Esophagus mucosa (tissue), 1 donor: ENCODE measurements at places on chromosomes 16 and 17. TPM values are rescaled to one million over a fixed set of nuclear protein-coding genes. Genes with fewer than 3 reads are reported as not detected.

Gene MRM3
- total RNA-seq: 12.6 TPM

Gene KRTAP1-1
- not detected for total RNA-seq

Gene HIC1
- 2.3 TPM for total RNA-seq

Gene TMC7
- total RNA-seq: 0.72 TPM

Gene LRRC37A
- total RNA-seq: 1.4 TPM

Gene GJC1
- 1.4 TPM for total RNA-seq

Gene CLEC18B
- 2.8 TPM for total RNA-seq

Gene WSCD1
- 0.24 TPM for total RNA-seq

Gene TLCD2
- total RNA-seq: 10.9 TPM

Gene ADAD2
- 1.1 TPM for total RNA-seq

GRCh38 chr16:67091906-67092566, 17.7 kb upstream of the PHAF1 start:
- ATAC-seq: no peak

- ATAC-seq: no peak
Measured at GRCh38 chr17:74172700-74173099, 30.8 kb upstream of the RPL38 start.

GRCh38 chr16:54750249-54750648, 180.4 kb upstream of the IRX5 start:
- ATAC-seq: no peak

DNA sequence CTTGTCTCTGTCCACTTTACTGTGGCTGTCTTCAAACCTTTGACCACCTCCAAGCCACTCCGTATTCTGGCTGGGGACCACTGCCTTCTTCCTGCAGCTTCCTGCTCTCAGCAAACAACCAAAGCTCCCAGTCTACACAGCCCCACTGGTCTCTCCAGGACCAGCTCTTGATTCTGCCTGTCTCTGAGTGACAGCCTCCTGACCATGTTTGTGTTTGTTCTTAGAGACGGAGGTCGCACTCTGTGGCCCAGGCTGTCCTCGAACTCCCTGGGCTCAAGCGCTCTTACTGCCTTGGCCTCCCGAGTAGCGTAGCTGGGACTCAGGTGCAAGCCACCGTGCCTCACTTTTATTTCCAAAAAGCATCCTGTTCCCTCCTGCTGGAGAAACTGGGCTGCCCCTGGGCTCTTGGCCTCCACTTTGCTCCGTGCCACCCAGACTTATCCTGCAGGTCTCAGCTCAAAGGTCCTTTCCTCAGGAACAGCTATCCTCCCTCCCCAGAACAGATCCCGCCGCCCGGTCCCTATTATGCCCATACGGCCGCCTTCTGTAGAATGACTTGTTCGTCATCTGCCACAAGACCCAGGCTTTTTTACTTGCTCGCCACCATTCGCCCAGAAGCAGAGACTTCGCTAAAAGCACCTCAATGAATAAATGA, 9.1 kb downstream of the MNT start:
- no peak for ATAC-seq

DNA sequence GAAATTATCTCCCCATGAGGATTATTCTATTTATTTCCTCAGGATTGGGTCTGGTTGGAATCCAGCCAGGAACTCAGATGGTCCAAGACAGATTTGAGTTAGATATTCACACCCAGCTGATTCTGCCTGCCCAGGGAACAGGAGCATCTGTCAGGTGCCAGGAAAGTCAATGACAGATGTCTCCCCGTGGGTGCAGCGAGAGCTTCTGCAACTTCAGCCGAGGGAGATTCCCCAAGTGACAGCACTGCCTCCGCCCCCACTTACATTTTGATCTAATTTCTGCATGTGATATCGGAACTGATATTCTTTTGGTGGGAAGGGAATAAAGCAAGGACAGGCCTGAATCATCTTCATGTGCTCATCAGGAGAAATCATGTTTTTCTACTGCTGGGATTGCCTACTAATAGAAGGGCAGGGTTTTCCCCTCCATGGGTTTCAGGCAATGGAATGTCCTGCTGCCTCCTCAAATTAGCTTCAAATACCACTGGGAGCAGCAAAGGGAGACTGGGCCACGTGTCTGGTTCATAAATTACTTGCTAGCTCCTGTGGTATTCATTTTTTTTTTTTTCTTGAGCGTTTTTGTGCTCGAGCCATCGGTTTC, 15.7 kb upstream of the DHX8 start:
- ATAC-seq: peak; percentile 3

GRCh38 chr16:24969071-24969470, 46.1 kb downstream of the ARHGAP17 start:
- ATAC-seq: no peak

DNA sequence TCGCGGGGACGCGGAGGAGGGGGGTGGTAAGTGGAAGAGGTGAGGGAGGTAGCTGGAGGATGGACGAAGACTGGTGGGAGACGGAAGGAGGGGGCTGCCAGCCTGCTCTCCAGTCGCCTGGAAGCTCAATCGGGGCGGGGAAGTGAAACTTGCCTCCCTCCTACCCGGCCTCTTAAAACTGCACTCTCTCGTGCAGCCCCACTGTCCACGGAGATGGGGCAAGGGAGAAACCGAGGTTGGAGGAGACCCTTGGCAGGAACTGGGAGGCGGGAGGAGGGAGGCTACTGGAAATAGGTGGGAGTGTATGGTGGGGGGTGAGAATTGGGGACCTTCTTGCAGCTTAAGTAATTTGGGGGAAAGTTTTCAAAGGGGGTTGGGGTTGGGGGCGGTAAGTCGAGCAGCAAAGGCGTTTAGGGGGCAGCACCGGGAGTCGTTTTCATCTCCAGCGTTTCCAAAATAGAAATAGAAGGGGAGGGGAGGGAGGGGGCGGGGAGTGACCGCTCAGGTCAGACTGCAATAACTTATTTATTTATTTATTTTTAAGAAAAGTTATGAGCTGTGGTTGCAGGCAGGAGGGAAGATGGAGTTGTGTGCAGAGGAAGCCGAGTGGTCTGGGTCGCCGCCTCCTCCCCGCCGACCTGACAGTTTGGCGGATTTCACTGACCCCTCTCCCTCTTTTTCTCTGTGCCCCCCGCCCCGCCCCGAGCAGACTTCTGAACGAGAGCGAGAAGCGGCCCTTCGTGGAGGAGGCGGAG, 1.4 kb downstream of the SOX9 start:
- no peak for ATAC-seq

- ATAC-seq: no peak
Measured at GRCh38 chr17:62059414-62059813, 5.7 kb downstream of the MED13 start.

DNA sequence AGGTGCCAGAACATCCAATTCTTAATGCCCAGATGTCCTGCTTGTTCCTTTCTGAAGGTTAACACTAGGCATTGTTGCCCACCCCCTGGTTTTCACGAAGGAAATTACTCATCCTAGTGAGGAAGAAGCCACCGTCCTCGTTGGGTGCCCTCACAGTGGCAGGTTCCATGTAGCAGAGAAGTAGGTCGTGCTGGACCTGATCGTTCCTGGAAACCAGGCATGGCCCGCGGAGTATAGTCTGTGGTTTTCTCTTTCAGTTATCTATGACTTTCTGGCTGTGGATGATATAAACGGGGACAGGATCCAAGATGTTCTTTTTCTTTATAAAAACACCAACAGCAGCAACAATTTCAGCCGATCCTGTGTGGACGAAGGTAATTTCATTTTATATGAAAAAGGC, 16.5 kb downstream of the RGS11 start:
- no peak for ATAC-seq

- no peak for ATAC-seq
Measured at GRCh38 chr16:85371948-85372347, 241.2 kb upstream of the GSE1 start.

DNA sequence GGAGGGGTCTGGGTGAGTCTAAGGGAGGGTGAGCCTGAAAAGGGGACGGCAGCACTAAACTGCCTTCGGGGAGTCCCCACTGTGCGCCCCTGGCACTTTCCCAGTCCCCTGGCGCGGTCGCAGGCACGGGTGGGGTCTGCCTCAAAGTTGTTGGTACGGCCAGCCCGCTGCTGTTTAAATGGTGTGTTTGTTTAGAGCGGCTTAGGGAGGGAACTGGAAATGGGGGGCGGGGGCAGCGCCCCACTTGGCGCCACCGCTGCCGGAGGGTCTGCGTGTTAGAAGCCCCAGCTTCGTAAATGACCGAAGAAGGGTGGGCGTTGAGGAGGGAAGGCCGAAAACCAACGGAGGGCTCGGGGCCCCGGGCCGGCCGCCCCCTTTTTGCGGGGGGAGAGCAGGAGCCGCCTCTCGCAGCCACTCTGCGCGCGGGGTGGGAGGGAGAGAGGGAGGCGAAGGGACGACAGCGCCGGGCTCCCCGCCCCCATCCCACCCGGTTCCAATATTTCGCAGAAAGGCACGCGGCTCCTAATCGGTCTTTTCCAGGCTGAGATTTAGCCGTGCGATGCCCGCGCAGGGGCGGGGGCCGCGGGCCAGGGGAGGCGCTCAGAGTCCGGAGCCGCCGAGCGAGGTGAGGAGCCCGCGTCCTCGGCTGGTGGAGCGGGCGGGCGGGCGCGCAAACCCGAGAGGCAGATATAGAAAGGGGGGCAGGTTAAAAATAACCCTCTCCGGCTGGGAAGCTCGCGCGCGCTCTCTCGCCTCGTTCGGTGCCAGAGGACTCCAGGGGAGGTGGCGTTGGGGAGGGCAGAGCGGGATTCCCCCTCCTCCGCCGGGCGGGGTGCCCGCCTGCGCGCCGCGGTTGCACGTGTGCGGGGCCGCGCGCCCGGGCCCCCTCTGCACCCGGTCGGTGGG, 54.9 kb downstream of the SREBF1 start:
- ATAC-seq: peak; percentile 41

- peak; percentile 27 for ATAC-seq
Measured at GRCh38 chr17:32927724-32928585, at the start of gene TMEM98. Gene TMEM98 (plus strand): TSS chr17:32928153. CDS start chr17:32931529, 3,376 bp downstream.

- peak; percentile 88 for ATAC-seq
Measured at GRCh38 chr16:59973966-59974365, 1239.8 kb upstream of the GOT2 start.

GRCh38 chr16:48235058-48235555, 9.0 kb upstream of the LONP2 start:
- peak; percentile 9 for ATAC-seq

GRCh38 chr17:27530764-27531391, 74.6 kb downstream of the KSR1 start:
- peak; percentile 64 for ATAC-seq

DNA sequence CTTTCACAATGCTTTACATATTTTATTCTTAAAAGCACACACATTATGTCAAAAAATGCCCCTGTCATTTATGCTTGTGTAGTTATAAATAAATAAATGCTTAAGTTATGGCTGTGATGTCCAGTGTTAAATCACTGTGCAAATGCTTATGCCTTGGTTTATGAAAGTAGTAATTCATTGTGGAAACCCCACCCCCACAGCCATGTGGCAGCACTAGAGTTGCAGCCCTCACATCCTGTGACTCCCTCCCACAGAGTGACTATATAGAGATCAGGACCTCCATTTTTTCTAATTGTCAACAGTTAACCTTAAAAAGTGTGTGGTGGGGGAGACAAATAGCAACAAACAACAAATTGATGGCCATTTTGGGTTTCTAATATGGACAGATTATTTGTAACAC, 2.4 kb downstream of the SKAP1 start:
- ATAC-seq: no peak

DNA sequence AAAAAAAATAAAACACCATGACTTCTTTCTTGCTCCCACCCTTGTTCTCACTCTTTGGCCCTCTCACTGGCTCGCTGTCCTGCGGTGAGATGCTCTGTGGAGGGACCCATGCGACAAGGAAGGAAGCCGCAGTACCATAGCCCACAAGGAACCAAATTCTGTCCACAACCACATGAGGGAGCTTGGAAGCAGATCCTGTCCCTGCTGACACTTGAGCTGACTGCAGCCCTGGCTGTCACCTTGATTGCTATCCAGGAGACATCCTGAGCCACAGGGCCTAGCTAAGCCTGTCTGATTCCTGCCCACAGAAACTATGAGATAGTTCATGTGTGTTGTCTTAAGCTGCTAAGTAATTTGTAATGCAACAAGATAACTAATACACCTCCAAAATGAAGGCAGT, 4.8 kb upstream of the MT2A start:
- no peak for ATAC-seq

GRCh38 chr17:45223539-45224528, 2.1 kb downstream of the FMNL1 start:
- ATAC-seq: no peak

DNA sequence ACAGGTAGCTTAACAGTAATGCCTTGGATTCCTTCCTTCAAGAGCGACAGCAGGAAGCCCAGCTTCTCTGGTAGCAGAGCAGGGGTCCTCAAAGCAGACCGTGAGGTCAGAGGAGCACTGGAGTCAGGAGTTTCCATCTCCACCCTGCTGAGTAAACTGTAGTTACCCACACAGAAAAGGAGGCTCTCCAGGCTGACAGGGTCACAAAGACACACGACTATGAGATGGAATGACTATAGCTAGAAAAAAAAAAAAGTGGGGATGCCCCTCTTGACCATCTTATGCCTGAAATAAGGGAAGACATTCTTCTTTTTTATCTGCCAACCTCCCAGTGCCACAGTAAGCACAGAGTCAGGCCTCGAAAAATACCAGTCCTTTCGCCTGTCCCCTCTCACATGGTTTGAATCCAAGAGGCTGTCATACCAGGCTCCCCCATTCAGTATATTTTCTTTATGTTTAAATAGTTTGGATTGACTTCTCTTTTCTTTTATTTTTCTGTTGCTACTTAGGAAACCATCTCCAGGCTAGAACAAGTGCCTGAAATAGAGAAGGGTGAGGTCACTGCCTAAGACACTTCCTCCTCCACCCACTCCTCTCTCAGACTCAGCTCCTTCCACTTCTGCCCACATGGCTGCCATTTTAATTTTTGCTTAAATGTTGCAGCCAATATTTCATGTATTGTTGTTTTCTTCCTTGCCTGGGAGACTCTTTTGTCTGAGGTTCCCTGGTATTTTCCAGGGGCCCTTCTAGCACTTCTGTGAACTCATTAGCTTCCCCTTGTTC, 707.4 kb downstream of the MAF start:
- no peak for ATAC-seq

- no peak for ATAC-seq
Measured at GRCh38 chr17:75032720-75033280, 14.0 kb downstream of the ATP5PD start.

GRCh38 chr17:78474614-78475146, 96.2 kb downstream of the PGS1 start:
- no peak for ATAC-seq

DNA sequence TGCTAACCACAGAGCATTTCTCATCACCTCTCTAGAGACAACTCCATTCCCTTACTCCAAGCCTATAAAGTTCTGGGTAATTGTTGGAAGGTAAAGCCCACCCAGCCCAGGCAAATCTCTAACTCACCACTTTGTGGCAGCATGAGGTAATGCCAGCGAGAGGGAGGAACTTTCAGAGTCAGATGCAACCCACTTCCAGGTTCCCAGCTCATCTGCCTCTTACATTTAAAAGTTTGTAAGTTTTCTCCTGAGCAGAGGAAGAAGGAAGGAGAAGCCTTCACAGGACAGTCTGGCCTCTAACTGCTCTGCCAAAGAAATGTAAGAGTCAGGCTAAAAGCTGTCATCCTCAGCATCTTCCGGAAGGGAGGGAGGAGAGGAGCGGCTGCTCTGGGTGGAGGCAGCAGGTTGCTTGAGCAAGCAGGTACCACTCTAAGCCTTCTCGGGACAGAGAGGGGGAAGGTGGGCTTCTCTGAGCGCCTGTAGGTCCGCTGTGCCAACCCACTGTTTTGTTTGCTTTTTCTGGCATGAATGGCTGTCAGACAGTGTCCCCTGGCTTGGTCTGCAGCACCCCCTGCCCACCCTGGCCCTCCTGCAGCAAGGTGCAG, 1.0 kb downstream of the ZNF319 start:
- no peak for ATAC-seq
